ENCODE measurements at places on chromosomes 2 and 18.

GRCh38 chr18:10971717-10972116, 177.7 kb downstream of the PIEZO2 start:
- H3K4me3 ChIP-seq, result no peak overlapping the region
- H3K4me1 ChIP-seq, result no peaks in the 10 kb centered on the region
- H3K27ac ChIP-seq, result no peak overlapping the region
- H3K36me3 ChIP-seq, result no peaks in the 10 kb centered on the region
- no peak for DNase-seq

GRCh38 chr2:176101842-176102241, 2.2 kb downstream of the HOXD12 start:
- no peak for DNase-seq
- H3K4me3 ChIP-seq, result no peak overlapping the region
- H3K36me3 ChIP-seq, result no peaks in the 10 kb centered on the region
- H3K4me1 ChIP-seq, result peaks cover 2% of the 10 kb centered on the region

GRCh38 chr2:170823088-170823897, 6.6 kb downstream of the GAD1 start:
- no peaks in the 10 kb centered on the region for H3K36me3 ChIP-seq
- H3K27me3 ChIP-seq, result no peaks in the 10 kb centered on the region
- H3K4me1 ChIP-seq, result peaks cover 20% of the 10 kb centered on the region
- DNase-seq, result peak; percentile 59

- H3K36me3 ChIP-seq, result no peaks in the 10 kb centered on the region
- H3K27ac ChIP-seq, result no peak overlapping the region
- H3K4me3 ChIP-seq, result no peak overlapping the region
- H3K27me3 ChIP-seq, result no peaks in the 10 kb centered on the region
Observed at GRCh38 chr2:129689653-129690448, 289.6 kb upstream of the RAB6C start.

GRCh38 chr2:144686518-144687215, 166.7 kb upstream of the ZEB2 start:
- DNase-seq, result no peak
- no peaks in the 10 kb centered on the region for H3K36me3 ChIP-seq
- H3K4me1 ChIP-seq, result no peaks in the 10 kb centered on the region

DNA sequence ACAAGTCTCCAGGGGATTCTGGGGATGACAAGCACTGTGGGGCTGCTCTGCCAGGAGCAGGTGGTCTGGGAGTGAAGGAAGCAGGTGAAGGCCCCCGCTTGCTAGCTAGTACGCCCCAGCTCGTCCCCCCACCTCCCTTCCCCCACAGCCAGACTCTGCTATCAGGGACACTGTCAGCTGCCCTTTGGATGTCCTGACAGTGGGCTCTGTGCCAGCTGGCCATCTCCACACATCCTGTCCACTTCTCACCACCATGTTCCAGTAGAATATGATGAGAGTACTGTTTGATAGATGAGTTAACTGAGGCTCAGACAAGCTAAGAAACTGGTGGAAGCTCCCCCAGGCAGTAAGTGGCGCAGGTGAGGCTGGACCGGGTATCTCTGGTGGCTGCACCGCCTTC, 276.2 kb downstream of the CELF4 start:
- H3K36me3 ChIP-seq, result no peaks in the 10 kb centered on the region
- DNase-seq, result no peak
- no peak overlapping the region for H3K27ac ChIP-seq

DNA sequence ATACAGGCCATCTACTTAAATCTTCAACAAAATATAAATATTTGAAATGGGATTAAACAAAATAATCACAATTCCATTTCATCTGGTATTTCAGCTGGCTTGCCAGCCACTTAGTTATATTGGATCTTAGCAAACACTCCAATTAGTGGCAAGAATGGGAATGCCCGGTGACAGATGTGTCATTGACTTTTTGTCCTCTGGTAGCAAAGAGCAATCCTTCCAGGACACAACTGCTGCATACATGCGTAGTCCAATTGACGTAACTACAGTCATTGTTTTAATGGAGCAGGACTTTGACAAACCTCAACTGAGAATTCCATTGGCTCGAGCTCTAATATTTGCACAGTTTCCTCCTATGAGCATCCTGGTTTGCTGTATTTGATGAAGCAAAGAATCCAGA, 69.9 kb downstream of the RNF152 start:
- H3K36me3 ChIP-seq, result no peaks in the 10 kb centered on the region
- peaks cover 10% of the 10 kb centered on the region for H3K4me1 ChIP-seq
- DNase-seq, result no peak
- no peak overlapping the region for H3K4me3 ChIP-seq

DNA sequence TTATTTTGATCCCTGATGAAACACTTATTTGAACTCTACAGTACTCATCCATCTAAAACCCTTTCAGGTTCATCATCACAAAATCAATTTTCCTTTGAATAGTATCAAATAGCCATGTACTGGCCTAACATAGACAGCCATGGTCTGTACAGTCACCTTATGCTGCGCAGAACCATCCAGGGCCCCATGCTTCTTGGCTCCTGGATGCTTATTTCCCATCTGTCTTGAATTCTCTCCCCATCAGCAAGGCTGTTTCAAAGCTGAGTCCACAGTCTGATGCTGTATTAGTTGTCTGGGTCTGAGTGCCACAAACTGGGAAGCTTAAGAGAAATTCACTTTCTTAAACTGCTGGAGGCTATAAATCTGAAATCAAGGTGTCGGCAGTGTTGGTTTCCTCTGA, 290.2 kb downstream of the OSR1 start:
- H3K27ac ChIP-seq, result no peak overlapping the region
- H3K36me3 ChIP-seq, result no peaks in the 10 kb centered on the region
- H3K27me3 ChIP-seq, result no peaks in the 10 kb centered on the region
- no peak for DNase-seq
- H3K4me1 ChIP-seq, result no peaks in the 10 kb centered on the region

DNA sequence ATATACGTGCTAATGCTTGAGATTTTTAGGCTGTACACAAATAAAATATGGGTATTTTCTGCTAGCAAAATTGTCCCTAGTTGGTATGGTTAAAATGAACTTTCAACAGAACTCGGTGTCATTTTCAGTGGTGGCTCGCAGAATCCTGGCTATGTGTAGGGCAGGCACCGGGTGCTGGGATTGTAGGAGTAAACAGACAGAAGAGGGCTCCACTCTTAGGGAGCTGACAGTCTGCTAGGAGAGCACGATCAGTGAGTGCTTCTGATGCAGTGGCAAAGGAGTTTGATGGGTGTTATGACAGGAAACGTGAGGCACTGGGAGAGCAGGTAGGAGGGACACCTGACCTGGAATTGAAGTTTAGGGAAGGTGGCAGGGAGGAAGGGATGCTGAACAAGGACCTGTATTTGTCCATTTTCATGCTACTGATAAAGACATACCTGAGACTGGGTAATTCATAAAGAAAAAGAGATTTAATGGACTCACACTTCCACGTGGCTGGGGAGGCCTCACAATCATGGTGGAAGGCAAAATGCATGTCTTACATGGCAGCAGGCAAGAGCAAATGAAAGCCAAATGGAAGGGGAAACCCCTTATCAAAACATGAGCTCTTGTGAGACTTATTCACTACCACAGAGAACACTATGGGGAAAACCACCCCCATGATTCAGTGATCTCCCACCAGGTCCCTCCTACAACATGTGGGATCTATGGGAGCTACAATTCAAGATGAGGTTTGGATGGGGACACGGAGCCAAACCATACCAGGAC, 105.4 kb upstream of the LCLAT1 start:
- H3K27ac ChIP-seq, result no peak overlapping the region
- H3K36me3 ChIP-seq, result no peaks in the 10 kb centered on the region
- no peak for DNase-seq
- no peaks in the 10 kb centered on the region for H3K27me3 ChIP-seq
- H3K4me3 ChIP-seq, result no peak overlapping the region
- H3K4me1 ChIP-seq, result peaks cover 4% of the 10 kb centered on the region

DNA sequence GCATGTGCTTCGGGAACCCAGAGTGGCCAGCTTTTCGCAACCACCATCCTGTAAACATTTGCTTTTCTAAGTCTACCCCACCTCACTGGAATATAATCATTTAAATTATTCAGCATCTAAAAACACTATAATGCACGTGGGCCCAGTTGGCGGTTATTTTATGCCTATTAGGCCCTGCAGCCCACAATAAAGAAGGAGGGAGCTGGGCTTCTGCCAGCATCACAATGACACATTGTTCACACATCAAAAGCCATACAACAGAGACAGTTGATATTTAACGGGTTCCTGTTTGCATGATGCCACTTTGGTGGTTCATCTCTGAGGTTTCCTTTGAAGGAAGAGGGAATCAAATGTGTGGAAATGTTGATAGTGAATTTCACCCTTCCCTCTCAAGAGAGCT, 916.0 kb upstream of the CELF4 start:
- H3K4me3 ChIP-seq, result no peak overlapping the region
- DNase-seq, result no peak
- H3K27me3 ChIP-seq, result no peaks in the 10 kb centered on the region
- no peaks in the 10 kb centered on the region for H3K36me3 ChIP-seq
- no peak overlapping the region for H3K27ac ChIP-seq

- no peak overlapping the region for H3K4me3 ChIP-seq
- DNase-seq, result no peak
- no peaks in the 10 kb centered on the region for H3K27me3 ChIP-seq
Observed at GRCh38 chr2:4174796-4175195, 471.4 kb downstream of the DCDC2C start.

DNA sequence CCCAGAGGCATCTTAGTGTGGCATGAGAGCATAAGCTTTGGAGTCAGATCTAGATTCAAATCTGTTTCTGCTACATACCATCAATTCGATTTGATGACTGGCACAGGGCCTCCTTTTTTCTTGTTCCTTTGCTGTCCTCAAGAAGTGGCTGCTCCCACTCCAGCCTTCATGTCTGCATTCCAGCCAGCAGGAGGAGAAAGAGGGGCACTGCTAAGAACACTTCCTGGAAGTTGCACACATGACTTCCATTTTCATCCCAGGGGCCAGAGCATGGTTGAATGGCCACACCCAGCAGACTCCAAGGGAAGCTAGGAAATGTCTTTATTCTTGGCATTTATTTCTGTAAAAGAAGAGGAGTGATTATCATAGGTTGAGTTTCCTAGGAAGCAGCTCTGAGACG, 50.4 kb downstream of the EML6 start:
- H3K27me3 ChIP-seq, result no peaks in the 10 kb centered on the region
- no peak overlapping the region for H3K4me3 ChIP-seq
- H3K27ac ChIP-seq, result no peak overlapping the region
- no peaks in the 10 kb centered on the region for H3K36me3 ChIP-seq
- DNase-seq, result peak; percentile 76
- no peaks in the 10 kb centered on the region for H3K4me1 ChIP-seq

DNA sequence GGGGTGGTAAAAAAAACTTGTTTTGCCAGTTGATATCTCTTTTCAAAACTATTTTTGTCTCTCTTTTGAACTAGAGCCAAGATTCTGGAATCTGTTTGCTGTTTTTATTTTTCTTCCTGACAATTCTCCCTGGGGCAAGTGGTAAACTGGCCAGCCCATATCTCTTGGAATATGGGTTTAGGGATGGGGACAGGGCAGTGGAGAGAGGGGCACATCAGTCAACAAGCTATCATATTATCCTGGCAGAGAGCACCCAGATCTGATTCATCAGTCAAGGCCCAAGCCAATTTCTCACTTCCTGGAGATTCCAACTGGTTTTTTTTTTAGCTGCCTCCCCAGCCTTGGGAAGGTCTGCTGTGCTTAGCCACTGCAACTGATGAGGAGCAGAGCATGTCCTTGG, 52.3 kb downstream of the ARHGAP28 start:
- H3K4me3 ChIP-seq, result no peak overlapping the region
- no peak overlapping the region for H3K27ac ChIP-seq
- peaks cover 15% of the 10 kb centered on the region for H3K4me1 ChIP-seq

DNA sequence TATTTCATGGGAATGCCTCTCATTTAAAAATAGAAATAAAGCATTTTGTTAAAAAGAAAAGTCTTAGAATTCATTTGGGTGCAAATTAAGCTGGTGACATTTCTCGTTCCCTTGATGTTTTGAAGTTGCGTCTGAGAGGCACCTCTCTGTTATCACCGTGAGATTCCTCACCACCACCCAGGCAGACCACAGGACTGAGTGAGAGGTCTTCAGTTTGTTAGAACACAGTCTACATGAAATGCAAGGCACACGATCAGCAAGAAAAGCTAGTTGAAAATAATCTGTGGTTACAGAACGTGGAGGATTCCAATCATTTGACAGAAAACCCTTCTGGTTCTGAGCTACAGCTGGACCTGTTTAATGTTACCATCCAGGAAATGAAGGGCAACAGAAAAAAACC, 116.0 kb downstream of the UXS1 start:
- no peaks in the 10 kb centered on the region for H3K36me3 ChIP-seq
- no peak overlapping the region for H3K4me3 ChIP-seq
- H3K27ac ChIP-seq, result no peak overlapping the region
- no peaks in the 10 kb centered on the region for H3K27me3 ChIP-seq

- H3K27ac ChIP-seq, result no peak overlapping the region
- H3K27me3 ChIP-seq, result no peaks in the 10 kb centered on the region
- H3K4me3 ChIP-seq, result no peak overlapping the region
- no peak for DNase-seq
- peaks cover 8% of the 10 kb centered on the region for H3K4me1 ChIP-seq
- no peaks in the 10 kb centered on the region for H3K36me3 ChIP-seq
Observed at GRCh38 chr18:35592298-35592697, 10.8 kb downstream of the GALNT1 start.

- DNase-seq, result no peak
- no peaks in the 10 kb centered on the region for H3K27me3 ChIP-seq
- no peak overlapping the region for H3K4me3 ChIP-seq
- no peaks in the 10 kb centered on the region for H3K36me3 ChIP-seq
- H3K4me1 ChIP-seq, result no peaks in the 10 kb centered on the region
Observed at GRCh38 chr2:151336863-151337371, 20.5 kb upstream of the TNFAIP6 start.

Measured in mesendoderm (in vitro differentiated cells).